ENCODE measurements at places on chromosomes 12 and 14.

GRCh38 chr12:112046003-112046402 is 32.8 kb downstream of the ERP29 start:
- no peak for DNase-seq

GRCh38 chr14:52922059-52922458 is 28.8 kb downstream of the FERMT2 start:
- DNase-seq = no peak

DNA sequence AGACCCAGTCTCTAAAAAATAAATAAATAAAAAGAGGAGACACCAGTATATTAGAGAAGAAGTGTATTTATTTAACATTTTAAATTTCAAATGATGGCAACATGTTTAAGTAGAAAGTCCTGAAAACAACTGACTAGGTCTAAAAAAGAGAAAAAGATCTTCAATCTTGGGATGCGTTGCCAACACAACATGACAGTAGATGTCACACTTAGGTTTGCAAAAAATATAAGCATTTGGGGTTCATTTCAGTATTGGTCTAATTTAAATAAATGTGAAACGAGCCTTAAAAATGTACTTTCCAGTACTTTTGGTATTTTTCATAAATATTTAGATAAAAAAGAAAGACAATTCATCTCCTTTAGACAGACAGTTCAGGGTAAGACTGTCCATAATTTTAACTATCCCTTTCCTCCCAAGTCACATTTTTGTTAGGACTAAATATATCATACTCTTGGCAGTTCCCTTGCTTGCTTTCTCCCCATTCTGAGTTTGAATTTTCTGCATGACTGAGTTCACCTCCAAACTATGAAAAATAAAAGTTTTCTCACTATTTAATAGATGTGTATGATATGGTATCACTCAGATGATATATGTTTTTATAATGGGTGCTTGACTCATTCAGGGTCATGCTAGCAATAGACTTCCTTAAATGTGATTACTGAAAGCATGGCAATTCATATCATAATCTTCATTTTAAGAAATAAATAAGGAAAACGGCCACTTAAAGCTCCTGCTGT is 4.3 kb downstream of the C14orf93 start:
- no peak for DNase-seq

GRCh38 chr14:100115726-100116125 is 43.7 kb downstream of the DEGS2 start:
- no peak for DNase-seq

- DNase-seq = no peak
Observed at GRCh38 chr12:52175371-52176350, 16.2 kb downstream of the KRT80 start.

DNA sequence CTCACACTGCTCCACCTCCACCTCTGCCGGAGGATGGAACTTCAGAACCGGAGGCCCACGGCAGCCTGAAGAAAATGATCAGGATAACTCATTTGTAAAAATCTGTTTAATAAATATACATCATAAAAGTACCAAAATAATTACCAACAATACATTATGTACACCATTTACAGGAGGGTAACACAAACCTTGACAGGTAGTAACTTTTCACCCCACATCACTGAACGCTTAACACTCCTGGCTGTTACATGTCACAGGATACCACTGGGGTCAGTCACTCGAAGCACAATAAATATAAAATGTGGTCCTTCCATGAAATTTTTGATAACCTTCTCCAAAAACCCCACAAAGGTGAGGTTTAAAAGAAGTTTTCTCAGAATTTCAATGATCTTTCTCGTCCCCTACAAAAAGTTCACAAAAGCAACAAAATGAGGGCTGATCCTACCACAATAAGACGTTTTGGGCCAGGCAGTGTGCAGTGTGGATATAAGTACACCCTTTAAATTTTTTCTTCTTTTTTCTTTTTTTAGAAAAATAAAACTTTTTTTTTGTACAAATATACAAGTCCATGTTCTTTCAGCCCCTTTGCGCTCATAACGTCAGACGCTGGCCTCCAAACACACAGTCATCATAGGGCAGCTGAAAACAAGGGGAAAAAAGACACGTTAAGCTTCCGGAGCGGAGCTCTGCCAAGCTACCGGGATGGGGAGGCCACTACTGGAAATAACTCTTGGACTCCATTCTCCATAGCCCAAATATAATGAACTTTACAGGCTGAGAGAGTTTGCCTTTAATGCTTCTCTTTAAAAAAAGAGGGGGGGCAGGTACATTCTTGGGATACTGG is 2.9 kb downstream of the NFKBIA start:
- DNase-seq = no peak

DNA sequence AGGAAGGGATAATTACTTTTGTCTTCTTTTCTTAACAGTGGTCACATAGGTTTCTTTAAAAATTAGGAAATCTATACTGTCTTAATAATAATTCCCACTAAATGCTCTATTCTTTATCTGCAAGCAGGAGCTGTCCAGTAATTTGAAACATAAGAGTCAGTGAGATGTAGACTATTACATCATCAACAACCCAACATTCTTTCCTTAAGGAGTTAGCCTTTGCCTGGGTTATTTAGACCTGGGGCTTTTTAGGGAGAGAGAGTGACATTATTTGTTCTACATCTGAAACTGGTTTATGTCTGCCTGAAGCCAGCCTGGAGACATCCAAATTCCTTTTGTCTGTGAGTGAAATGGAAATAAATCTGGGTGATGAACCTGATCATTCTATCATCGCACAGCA is 294.4 kb downstream of the TMTC2 start:
- no peak for DNase-seq

GRCh38 chr12:108650083-108650482 is 16.4 kb upstream of the SELPLG start:
- no peak for DNase-seq

GRCh38 chr14:76828339-76829012 is 2.3 kb downstream of the LRRC74A start:
- no peak for DNase-seq

DNA sequence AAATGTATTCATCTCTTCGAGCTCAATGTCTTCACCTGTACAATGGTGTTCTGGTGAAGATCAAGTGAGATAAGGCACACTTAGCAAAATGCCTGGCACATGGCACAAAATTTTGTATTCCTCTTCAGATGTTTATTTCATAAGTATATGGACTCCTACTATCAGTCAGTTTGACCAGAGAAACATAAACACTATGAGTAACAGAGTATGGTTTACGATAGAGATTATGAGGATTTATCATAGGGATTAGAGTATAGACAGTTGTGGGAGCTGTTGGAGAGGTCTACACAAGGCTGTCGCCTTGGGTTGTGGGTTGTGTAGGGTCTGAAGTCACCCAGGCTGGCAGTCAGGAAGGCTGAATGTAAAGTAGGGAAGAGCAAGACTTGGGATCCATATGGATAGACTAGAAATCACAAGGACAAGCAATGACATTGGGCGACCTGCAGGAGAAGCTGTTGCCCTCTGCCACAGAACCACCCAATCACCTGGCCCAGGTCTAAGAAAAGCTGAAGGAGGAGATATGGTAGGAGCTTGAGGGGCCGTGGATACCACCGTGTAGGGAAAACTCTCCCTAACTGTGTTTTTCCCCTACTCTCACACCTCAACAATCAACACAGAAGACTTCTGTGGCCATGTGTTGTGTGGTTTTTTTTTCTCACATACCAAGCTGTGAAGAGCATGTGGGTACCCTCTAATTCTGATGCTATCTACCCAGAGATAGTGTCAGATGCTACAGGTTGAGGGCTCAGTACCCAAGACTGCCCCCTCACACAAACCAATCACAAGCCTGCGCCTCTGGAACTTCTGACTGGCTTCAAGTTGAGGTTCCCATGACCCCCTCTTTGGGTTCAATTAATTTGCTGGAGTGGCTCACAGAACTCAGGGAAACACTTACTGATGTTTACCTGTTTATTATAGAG is 27.2 kb upstream of the RESF1 start:
- no peak for DNase-seq

- no peak for DNase-seq
Observed at GRCh38 chr14:51529736-51530135, 122.0 kb upstream of the FRMD6 start.

DNA sequence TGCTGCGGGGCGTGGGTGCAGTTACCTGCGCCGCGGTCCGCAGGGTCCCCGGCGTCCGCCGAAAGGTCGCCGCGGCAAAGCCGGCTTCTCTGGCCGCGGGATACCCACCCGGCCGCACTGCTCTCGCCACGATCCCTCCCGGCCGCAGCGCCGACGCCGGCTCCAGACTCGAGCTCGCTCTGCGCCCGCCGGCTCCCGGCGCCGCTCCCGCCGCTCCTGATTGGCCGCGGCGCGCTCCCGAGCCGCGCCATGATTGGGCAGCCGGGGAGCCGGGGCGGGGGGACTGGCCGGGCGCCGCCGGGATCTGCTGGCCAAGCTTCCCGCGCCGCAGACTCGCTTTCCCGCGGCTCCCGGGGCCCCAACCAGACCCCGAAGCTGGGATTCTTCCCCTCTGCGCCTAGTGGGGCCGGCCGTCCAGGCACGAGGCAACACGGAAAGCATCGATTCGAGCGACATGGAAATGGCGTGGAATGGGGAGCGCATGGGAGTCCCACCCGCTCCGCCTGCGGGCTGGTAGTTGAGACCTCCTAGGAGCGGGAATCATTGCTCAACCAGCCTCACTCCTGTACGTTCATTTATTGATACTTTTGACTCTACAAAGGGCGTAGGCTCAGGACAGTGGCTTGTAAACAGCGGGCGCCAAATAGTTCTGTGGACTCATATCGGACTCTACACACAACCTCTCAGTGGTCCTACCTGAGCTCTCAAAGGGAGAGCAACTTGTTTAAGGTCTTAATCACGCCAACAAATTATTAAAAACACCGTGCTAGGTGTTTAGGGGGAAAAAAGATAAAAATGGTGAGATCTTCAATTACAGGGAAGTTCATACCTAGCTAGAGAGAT is 36.4 kb upstream of the STON2 start:
- DNase-seq = peak; percentile 71

Measured in activated CD8-positive, alpha-beta memory T cell treated with anti-CD3 and anti-CD28 coated beads for 24 hours (primary cell).